ENCODE measurements at places on chromosomes 3 and 15.
A peak's percentile ranks its signal among the peaks of the same experiment; 100 is the strongest.

DNA sequence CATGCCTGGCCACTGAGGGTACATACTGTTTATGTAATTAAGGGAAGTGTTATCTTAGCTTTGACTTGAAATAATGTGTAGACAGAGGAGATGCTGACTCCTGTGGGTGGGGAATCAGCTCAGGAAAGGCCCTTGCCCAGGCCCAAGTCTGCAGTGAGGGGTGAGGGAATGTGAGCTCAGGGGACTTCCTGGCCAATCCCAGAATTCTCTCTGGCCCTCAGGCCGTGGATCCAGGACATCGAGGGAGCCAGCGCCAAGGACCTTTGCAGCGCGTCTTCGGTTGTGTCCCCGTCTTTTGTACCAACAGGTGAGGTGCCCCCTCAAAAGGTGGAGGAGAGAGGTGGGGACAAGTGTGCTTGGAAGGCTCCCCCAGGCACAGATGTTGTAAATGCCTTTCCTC, 6.4 kb downstream of the CIB1 start:
- H3K27me3 ChIP-seq = no peaks in the 10 kb centered on the region
- H3K4me1 ChIP-seq = peaks cover 6% of the 10 kb centered on the region
- H3K4me3 ChIP-seq = no peak overlapping the region
- peaks cover 83% of the 10 kb centered on the region for H3K36me3 ChIP-seq

GRCh38 chr15:69725957-69726356, 273.3 kb downstream of the RPLP1 start:
- H3K4me3 ChIP-seq = no peak overlapping the region
- H3K27me3 ChIP-seq = peaks cover 35% of the 10 kb centered on the region
- no peak overlapping the region for H3K27ac ChIP-seq
- no peak for DNase-seq
- peaks cover 11% of the 10 kb centered on the region for H3K4me1 ChIP-seq

GRCh38 chr3:184289426-184289938, 9.6 kb upstream of the PSMD2 start:
- H3K27me3 ChIP-seq = peaks cover 14% of the 10 kb centered on the region
- no peak overlapping the region for H3K27ac ChIP-seq
- no peaks in the 10 kb centered on the region for H3K4me1 ChIP-seq
- no peak overlapping the region for H3K4me3 ChIP-seq
- no peaks in the 10 kb centered on the region for H3K36me3 ChIP-seq

GRCh38 chr3:155443815-155444214, 150.3 kb upstream of the STRIT1 start:
- H3K27ac ChIP-seq = no peak overlapping the region
- H3K36me3 ChIP-seq = no peaks in the 10 kb centered on the region
- no peak overlapping the region for H3K4me3 ChIP-seq
- no peaks in the 10 kb centered on the region for H3K27me3 ChIP-seq
- DNase-seq = no peak

DNA sequence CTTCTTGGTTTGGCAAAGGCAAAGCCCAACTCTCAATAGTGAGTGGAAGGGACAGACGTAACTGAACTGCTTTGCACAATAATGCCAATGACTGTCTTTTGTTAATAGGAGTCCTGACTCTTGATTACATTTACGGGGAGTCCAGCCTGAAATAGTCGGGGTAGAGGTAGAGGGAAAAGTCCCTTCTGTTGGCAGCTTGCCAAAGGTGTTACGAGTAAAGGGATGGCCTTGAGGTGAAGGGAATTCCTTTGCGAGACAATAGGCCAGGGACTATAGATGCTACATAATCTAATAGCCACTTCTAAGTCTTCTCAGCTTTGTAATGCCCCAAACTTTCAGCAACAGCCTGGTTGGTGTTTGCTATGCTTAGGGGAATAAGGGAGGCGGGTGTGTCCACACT, 2.2 kb upstream of the SENP2 start:
- H3K36me3 ChIP-seq = no peaks in the 10 kb centered on the region
- peaks cover 10% of the 10 kb centered on the region for H3K4me1 ChIP-seq
- no peak overlapping the region for H3K27ac ChIP-seq
- DNase-seq = no peak
- H3K4me3 ChIP-seq = no peak overlapping the region
- no peaks in the 10 kb centered on the region for H3K27me3 ChIP-seq

- H3K4me1 ChIP-seq = no peaks in the 10 kb centered on the region
- no peak overlapping the region for H3K4me3 ChIP-seq
- H3K36me3 ChIP-seq = no peaks in the 10 kb centered on the region
- no peaks in the 10 kb centered on the region for H3K27me3 ChIP-seq
- DNase-seq = no peak
Observed at GRCh38 chr3:40242216-40242615, 67.3 kb upstream of the EIF1B start.

DNA sequence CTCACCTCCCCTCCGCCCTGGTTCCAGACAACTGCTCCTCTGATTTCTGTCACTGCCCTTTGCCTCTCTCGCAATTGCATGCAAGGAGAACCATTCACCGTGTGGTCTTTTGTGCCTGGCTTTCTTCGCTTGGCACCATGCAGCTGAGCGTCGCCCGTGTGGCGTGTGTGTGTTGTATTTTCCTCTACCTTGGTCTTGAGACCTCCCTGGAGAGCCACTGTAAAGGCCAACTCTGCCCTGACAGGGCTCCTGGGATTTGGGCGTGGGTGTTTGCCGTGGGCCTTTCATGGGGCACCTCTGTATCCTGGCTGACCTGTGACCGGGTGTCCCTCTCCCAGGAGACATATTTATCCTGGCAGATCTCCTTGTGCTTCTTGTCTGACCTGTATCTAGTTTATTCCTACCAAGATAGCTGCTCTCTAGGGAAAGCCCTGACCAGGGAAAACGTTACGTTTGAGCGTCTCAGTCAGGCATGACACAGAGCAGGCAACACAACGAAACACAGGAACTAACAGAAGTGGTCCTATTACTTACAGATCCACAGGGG, 2.0 kb upstream of the PIGZ start:
- H3K27me3 ChIP-seq = no peaks in the 10 kb centered on the region
- DNase-seq = no peak
- no peak overlapping the region for H3K27ac ChIP-seq
- H3K4me3 ChIP-seq = peak overlapping the region; percentile 68
- H3K36me3 ChIP-seq = no peaks in the 10 kb centered on the region
- H3K4me1 ChIP-seq = no peaks in the 10 kb centered on the region

GRCh38 chr3:11616551-11616950, 27.2 kb downstream of the VGLL4 start:
- peaks cover 25% of the 10 kb centered on the region for H3K4me1 ChIP-seq
- no peaks in the 10 kb centered on the region for H3K27me3 ChIP-seq
- DNase-seq = no peak
- H3K36me3 ChIP-seq = peaks cover 6% of the 10 kb centered on the region
- H3K27ac ChIP-seq = no peak overlapping the region

GRCh38 chr3:154135511-154136173, 14.5 kb downstream of the ARHGEF26 start:
- no peaks in the 10 kb centered on the region for H3K36me3 ChIP-seq
- H3K27ac ChIP-seq = peak overlapping the region; percentile 1
- no peak overlapping the region for H3K4me3 ChIP-seq
- DNase-seq = peak; percentile 26
- peaks cover 17% of the 10 kb centered on the region for H3K4me1 ChIP-seq

DNA sequence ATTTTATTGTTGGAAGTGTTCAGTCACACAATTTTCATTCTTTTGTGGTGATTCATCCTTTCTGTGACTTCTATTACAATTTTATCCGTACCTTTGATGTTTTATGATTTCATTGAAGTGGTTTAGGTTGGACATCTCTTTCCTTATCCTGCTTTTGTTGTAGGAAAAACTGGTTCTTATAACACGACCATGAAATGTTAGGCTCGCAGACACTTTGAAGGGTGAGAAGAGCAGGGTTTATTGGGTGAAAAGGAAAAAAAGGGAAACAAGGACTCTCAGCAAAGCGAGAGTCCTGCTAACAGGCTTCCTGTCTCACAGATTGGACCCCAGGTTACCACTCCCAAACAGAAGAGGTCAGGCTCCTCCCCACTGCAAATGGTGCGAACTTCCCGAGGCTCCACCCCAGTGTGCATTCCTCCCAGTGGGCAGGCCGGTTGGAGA, 257.4 kb downstream of the STXBP5L start:
- no peaks in the 10 kb centered on the region for H3K36me3 ChIP-seq
- no peaks in the 10 kb centered on the region for H3K27me3 ChIP-seq
- H3K4me3 ChIP-seq = no peak overlapping the region
- no peaks in the 10 kb centered on the region for H3K4me1 ChIP-seq
- DNase-seq = no peak
- H3K27ac ChIP-seq = no peak overlapping the region

DNA sequence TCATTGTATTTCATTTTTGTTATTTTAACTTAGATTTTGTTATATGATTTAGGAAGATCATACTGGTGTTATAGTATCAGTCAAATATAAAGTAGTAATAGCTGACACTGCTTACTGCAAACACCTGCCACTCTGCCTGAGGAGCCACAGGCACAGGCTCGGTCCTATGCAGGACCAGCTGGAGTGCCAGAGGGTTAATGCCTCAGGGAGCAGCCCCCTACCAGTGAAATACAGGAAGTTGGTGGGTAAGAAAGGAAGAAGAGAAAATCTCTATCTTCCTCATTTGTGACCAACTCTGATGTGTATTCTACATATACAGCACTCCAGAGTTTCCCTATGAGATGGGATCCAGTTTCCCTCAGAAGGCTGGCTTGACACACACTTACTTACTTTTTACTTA, 593.3 kb downstream of the UNC13C start:
- H3K27me3 ChIP-seq = peaks cover 26% of the 10 kb centered on the region
- DNase-seq = no peak
- no peaks in the 10 kb centered on the region for H3K36me3 ChIP-seq
- no peaks in the 10 kb centered on the region for H3K4me1 ChIP-seq
- H3K27ac ChIP-seq = no peak overlapping the region

- H3K36me3 ChIP-seq = no peaks in the 10 kb centered on the region
- H3K27ac ChIP-seq = no peak overlapping the region
- DNase-seq = no peak
Observed at GRCh38 chr3:105813710-105814109, 55.1 kb downstream of the CBLB start.

- H3K27ac ChIP-seq = no peak overlapping the region
- no peaks in the 10 kb centered on the region for H3K27me3 ChIP-seq
- peak; percentile 20 for DNase-seq
- no peaks in the 10 kb centered on the region for H3K36me3 ChIP-seq
Observed at GRCh38 chr3:12423918-12424630, 60.2 kb upstream of the TSEN2 start.

DNA sequence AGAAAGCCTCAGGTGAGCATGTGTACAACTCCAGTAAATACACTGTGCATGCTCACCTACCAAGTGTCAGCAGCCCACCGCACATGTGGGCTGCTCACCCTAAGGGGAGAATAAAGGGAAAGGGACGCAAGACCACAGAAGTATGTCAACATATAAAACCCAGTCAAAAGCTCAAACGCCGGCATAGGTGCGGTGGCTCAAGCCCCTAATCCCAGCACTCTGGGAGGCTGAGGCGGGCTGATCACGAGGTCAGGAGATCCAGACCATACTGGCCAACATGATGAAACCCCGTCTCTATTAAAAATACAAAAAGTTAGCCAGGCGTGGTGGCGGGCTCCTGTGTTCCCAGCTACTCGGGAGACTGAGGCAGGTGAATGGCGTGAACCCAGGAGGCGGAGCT, 732.1 kb downstream of the ZPLD1 start:
- no peak for DNase-seq
- H3K4me3 ChIP-seq = no peak overlapping the region
- H3K27me3 ChIP-seq = peaks cover 25% of the 10 kb centered on the region
- H3K27ac ChIP-seq = no peak overlapping the region
- H3K36me3 ChIP-seq = no peaks in the 10 kb centered on the region

DNA sequence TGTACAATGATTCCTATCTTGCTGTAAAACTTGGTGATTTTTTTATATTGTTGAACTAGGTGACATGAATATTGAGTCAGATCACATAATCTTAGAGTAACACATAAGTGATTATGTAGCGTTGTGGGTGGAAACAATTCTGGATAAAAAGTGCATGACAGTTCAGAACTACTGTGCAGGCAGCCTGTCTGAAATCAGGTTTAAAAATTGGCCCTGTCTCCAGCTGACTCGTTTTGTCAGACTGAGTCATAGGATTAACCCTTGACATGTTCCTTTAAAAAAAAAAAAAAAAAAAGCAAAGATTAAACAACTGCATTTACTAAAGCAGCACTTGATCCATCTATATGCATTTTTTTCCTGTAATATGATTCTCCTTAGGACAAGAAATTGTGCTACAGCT, 160.0 kb upstream of the CGNL1 start:
- H3K4me1 ChIP-seq = peaks cover 11% of the 10 kb centered on the region
- no peak overlapping the region for H3K27ac ChIP-seq
- no peaks in the 10 kb centered on the region for H3K36me3 ChIP-seq

- DNase-seq = no peak
- H3K36me3 ChIP-seq = no peaks in the 10 kb centered on the region
- H3K27ac ChIP-seq = no peak overlapping the region
Observed at GRCh38 chr3:80993241-80993945, 768.1 kb downstream of the GBE1 start.

- no peak overlapping the region for H3K27ac ChIP-seq
- no peaks in the 10 kb centered on the region for H3K27me3 ChIP-seq
- no peak overlapping the region for H3K4me3 ChIP-seq
- H3K4me1 ChIP-seq = peaks cover 28% of the 10 kb centered on the region
- DNase-seq = no peak
- H3K36me3 ChIP-seq = peaks cover 12% of the 10 kb centered on the region
Observed at GRCh38 chr3:61893840-61894566, 332.6 kb downstream of the PTPRG start.

DNA sequence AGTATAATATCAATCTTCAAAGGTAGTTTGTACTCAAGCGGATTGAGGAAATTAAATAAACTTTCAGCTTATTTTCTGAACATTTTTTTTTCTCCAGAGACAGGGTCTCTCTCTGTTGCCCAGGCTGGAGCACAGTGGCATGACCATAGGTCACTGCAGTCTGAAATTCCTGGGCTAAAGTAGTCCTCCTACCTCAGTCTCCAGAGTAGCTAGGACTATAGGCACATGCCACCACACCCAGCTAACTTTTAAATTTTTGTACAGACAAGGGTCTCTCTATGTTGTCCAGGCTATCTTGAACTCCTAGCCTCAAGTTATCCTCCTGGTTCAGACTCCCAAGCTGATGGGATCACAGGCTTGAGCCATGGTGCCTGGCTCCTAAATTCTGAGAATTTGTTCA, 97.1 kb downstream of the FAIM start:
- H3K27ac ChIP-seq = no peak overlapping the region
- H3K27me3 ChIP-seq = no peaks in the 10 kb centered on the region

DNA sequence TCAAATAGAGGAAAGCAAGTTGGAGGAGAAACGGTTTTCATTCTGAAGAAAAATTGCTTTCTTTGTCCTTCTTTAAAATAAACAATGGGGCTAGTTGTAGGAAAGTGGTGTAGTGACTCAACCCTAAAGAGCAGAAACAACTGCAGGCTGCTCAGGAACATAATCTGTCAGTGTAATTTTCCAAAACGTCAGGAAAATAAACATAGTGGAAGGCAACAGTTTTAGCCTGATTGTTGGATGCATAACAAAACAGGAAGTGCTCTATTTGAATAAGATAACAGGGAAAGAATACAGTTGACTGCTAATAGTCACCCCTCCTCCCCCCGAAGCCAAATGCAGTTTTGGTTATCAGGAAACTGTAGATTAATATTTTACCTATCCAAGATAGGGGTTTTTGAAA, 167.6 kb downstream of the ECT2 start:
- no peak overlapping the region for H3K27ac ChIP-seq
- no peaks in the 10 kb centered on the region for H3K36me3 ChIP-seq
- DNase-seq = no peak

- no peaks in the 10 kb centered on the region for H3K27me3 ChIP-seq
- no peaks in the 10 kb centered on the region for H3K36me3 ChIP-seq
- H3K4me3 ChIP-seq = no peak overlapping the region
Observed at GRCh38 chr3:41026394-41027177, 172.7 kb upstream of the CTNNB1 start.

- peaks cover 6% of the 10 kb centered on the region for H3K4me1 ChIP-seq
- H3K27me3 ChIP-seq = no peaks in the 10 kb centered on the region
- H3K4me3 ChIP-seq = no peak overlapping the region
- DNase-seq = no peak
- H3K36me3 ChIP-seq = no peaks in the 10 kb centered on the region
Observed at GRCh38 chr3:112627419-112627818, 13.5 kb downstream of the CCDC80 start.
